ENCODE measurements at places on chromosomes 16 and 17. TPM values are rescaled to one million over a fixed set of nuclear protein-coding genes. Genes with fewer than 3 reads are reported as not detected.

Gene PRAC2
- total RNA-seq, result not detected

Gene PRSS21
- 1.00 TPM for total RNA-seq

Gene ABCC6
- 0.12 TPM for total RNA-seq

Gene DCTN5
- 35.2 TPM for total RNA-seq

Gene CDH13
- total RNA-seq, result 75.6 TPM

Gene SOX15
- 0.20 TPM for total RNA-seq

Gene CLEC10A
- total RNA-seq, result 0.24 TPM

Gene PRCD
- total RNA-seq, result 5.7 TPM

Gene KRTAP2-1
- not detected for total RNA-seq

Gene RNF166
- total RNA-seq, result 12.2 TPM

Gene MYH2
- total RNA-seq, result not detected

Gene LPO
- not detected for total RNA-seq

Gene OR1F1
- not detected for total RNA-seq

Gene TRAF4
- total RNA-seq, result 8.7 TPM

Gene CCL4L2
- 0.56 TPM for total RNA-seq
